ENCODE measurements at places on chromosomes 1 and 21. TPM values are rescaled to one million over a fixed set of nuclear protein-coding genes. Genes with fewer than 3 reads are reported as not detected.

ARTN gene
- total RNA-seq: 5.7 TPM

SLC22A15 gene
- total RNA-seq: 10.3 TPM

CELSR2 gene
- total RNA-seq: 19.2 TPM

GRCh38 chr1:228148196-228148861 is 1.4 kb upstream of the GJC2 start:
- peak; percentile 49 for DNase-seq

- DNase-seq: no peak
These were observed 23.3 kb upstream of the RXRG start for GRCh38 chr1:165468253-165468652.

DNA sequence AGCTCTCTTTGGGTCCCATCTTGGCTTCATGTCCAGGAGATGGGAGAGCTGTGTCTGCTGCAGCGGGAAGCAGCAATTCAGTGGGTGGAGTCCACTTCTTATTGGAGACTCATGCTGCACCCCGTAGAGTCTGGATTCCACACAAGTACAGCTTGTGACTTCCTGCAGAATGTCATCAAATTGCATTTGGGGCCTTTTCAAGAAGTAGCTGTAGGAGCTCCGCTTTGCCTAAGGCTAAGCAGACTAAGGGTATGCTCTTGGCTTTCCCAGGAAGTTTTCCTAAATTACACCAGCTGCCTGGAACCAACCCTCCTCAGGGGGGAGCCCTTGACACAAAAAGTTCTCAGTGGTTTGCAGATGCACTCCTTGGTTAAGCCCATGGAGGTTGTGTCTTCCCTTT is 5.7 kb upstream of the MOB3C start:
- DNase-seq: no peak

DNA sequence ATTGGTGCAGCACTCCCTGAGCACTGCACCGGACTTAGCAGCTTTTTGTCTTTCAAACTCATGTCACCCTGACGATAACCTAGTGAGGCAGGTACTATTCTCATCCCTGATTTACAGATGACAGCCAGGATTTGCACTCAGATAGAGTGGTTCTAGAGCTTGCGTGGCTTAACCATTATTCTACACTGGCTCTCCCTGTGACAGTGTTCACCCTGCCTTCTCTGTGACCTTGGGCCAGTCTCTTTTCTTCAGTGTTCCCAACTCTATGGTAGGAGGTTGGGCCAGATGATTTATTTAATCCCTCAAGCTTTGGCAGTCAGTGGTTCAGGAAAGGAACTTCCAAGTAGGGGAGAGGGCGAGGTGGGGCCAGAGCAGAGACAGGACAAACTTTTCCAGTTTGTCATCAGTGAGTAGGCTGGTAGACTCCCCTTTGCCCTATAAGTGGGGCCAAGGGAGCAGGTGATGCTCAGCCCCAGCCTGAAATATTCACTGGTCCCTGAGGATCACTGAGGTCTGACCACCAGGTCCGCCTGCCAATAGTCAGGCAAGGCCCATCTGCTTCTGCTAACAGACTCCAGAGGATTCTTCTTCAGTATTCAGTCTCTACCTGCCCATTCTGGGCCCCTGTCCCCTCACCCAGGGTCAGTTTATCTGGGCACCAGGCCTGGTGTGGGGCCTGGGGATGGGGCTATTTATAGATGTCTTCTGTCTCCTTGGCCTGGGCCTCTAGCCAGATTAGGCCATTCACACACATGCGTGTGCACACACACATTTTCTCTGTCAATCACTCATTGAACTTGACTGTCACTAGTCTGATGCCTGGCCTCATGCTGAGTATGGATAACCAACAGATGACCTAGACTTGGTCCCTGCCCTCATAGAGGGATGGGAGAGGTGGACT is 8.8 kb upstream of the FABP3 start:
- peak; percentile 65 for DNase-seq

- DNase-seq: no peak
These were observed 55.2 kb downstream of the COL6A1 start for GRCh38 chr21:46036696-46037330.

GRCh38 chr1:34975338-34975737 is 9.8 kb downstream of the TMEM35B start:
- no peak for DNase-seq

DNA sequence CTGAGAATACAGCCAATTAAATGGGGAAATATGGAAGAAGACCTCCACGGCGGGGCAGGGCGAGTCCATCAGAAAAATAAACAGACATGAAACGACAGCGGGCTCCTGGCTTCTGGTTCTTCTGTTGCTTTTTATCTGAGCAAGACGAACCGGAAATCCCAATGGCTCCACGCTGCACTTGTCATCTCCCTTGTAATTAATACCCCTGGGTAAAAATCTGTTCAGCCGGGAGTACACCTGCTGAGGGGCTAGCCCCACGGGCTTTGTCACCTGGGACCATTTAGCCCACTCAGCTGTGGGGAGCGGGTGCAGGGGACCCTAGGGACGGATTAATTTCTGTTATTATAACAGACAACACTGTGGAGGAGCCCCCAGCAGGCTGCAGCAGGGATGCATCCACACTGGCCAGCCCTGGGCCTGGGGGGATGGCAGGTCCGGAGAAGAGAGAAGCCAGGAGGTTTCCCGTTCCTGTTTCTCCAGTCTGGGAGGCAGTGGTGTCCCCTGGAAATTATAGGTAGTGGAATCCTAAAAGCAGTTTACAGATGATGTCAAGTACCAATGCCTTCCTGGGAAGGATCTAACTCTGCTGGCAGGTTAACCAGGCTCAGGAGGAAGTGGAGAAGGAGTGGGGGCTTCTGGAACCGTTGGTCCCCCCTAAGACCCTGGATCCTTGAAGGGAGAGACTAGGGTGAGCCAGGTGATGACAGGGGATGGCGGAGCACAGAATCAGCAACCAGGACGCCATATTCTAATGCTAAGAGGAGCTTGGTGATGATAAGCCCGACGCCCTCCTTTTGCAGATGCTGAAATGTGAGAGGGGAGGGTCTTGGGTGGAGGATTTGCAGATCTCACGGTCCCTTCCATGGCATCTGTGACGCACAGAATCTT is 566.1 kb downstream of the PTPRU start:
- DNase-seq: no peak

DNA sequence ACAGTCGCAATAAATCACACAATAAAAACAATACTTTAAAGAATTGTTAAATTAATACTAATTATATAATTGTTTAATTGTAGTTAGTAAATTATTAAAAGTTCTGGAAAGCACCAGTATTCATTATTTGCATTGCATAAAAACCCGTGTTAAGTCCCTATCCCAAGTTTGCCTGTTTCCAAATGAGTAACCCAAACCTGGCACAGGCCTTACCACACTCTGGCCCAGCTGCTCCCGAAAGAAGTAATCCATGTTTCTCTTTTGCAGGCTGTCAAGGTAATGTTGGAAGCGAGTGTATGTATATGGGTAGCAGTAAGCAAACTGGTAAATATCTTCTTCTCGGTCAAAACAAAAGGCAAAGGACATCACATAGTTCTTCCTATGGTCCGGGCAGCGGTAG is 268.7 kb upstream of the BEND5 start:
- no peak for DNase-seq

Data from ureter (tissue), 1 donor.